CD4-positive, CD25-positive, alpha-beta regulatory T cell (primary cell): ENCODE measurements at places on chromosomes 3 and 15.

DNA sequence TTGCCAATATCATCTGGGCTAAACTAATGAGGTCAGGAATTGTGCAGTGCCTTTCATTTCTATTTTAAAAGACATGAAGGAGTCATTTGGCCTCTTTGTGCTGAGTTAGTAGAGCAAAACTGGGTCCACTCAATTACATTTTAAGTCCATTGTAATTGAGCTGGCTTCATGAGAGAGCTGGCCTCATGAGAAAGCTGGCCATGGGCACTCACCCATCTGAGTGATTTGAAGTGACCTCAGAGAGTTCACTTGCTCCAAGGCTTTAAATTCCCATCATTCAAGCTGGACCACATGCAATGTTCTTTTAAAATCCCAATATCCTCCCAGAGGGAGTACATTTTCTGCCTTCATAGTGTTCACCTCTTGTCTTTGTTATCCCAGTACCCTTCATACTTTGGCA is 335.9 kb upstream of the WNT5A start:
- no peak overlapping the region for H3K4me3 ChIP-seq
- no peak overlapping the region for H3K27ac ChIP-seq
- no peaks in the 10 kb centered on the region for H3K36me3 ChIP-seq
- H3K27me3 ChIP-seq = no peaks in the 10 kb centered on the region
- H3K4me1 ChIP-seq = no peaks in the 10 kb centered on the region

DNA sequence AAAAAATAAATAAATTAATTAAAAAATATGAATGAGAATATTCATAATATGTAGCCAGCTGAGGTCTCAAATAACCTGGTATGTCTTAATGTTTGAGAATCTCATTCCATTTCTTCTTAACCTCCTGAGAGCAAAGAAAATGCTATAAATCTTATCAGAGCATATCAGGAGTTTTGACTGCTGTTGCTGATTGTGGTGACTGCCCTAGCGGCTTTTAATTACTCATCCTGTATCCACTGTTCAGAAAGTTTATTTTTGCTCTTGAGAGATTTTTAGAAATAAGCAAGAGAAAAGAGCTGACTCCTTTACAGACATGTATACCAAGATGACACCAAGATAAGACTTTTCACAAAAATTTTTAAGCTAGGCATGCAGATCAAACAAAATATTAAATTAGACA is 454.8 kb upstream of the CBLB start:
- DNase-seq = no peak
- no peaks in the 10 kb centered on the region for H3K4me1 ChIP-seq
- no peaks in the 10 kb centered on the region for H3K27me3 ChIP-seq
- H3K36me3 ChIP-seq = no peaks in the 10 kb centered on the region
- H3K4me3 ChIP-seq = no peak overlapping the region
- no peak overlapping the region for H3K27ac ChIP-seq

GRCh38 chr3:9028134-9028533 is 64.9 kb upstream of the RAD18 start:
- H3K36me3 ChIP-seq = no peaks in the 10 kb centered on the region
- H3K4me1 ChIP-seq = no peaks in the 10 kb centered on the region
- no peaks in the 10 kb centered on the region for H3K27me3 ChIP-seq
- no peak overlapping the region for H3K27ac ChIP-seq

DNA sequence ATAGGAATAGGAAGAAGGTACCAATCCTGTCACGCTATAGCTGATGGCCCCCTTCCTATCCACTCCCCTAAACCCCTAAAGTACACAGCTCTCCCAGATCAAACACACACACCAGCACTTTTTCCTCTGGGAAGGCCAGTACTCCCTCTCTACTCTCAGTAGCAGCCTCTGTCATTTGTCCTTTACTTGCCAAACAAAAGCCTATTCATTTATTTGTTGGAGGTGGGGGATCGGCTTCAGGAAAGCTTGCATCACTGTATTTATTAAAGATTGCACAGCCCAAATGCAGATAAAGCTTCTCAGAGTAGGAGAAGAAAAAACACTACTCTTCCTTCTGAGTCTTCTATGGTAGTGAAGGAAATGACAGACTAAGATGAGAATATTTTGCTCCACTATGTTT is 429.7 kb upstream of the RASGRP1 start:
- no peak for DNase-seq
- no peaks in the 10 kb centered on the region for H3K4me1 ChIP-seq
- peaks cover 2% of the 10 kb centered on the region for H3K36me3 ChIP-seq
- no peak overlapping the region for H3K27ac ChIP-seq
- no peak overlapping the region for H3K4me3 ChIP-seq
- no peaks in the 10 kb centered on the region for H3K27me3 ChIP-seq

GRCh38 chr3:45534632-45535031 is 59.9 kb upstream of the LIMD1 start:
- no peak overlapping the region for H3K27ac ChIP-seq
- H3K36me3 ChIP-seq = peaks cover 11% of the 10 kb centered on the region
- no peak for DNase-seq
- H3K4me3 ChIP-seq = no peak overlapping the region

DNA sequence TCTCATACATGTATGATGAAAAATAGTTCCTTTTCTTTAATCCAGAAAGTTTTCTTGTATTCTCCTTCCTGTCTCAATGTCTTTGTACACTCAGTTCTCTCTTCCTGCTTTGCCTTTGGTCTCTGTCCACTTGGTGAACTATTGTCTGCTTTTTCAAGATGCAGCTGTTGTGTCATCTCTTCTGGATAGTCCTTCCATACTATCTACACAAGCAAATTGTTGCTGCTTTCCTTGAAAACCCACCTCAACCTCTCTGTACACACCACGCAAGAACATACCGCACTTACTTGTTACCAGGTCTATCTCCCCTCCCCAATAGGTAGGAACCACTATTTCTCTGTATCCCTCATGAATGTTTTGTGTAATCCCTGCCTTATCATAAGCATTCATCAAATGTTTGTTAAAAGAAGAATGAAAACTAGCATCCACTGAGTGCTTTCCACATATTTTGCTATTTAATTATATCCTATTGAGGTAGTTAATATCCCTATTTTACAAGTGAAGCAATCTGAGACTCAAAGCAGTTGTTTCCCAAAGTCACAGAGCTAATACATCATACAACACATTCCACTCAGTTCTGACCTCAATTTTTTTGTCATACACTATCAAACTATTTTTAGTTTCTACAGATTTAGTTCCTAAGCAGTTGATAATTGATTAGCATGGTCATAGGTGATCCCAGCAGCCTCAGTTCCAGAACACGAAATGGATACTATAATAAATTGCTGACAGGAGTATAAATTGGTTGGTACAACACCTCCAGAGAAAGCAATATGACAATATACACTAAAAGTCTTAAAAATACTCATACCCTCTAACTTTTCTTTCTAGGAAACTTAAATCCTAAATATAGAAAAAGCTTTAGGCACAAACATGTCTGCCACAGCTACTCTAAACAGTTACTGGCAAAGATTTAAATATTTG is 19.6 kb downstream of the HACL1 start:
- H3K36me3 ChIP-seq = peaks cover 78% of the 10 kb centered on the region
- no peaks in the 10 kb centered on the region for H3K27me3 ChIP-seq
- H3K27ac ChIP-seq = no peak overlapping the region
- H3K4me1 ChIP-seq = no peaks in the 10 kb centered on the region
- DNase-seq = no peak
- no peak overlapping the region for H3K4me3 ChIP-seq

DNA sequence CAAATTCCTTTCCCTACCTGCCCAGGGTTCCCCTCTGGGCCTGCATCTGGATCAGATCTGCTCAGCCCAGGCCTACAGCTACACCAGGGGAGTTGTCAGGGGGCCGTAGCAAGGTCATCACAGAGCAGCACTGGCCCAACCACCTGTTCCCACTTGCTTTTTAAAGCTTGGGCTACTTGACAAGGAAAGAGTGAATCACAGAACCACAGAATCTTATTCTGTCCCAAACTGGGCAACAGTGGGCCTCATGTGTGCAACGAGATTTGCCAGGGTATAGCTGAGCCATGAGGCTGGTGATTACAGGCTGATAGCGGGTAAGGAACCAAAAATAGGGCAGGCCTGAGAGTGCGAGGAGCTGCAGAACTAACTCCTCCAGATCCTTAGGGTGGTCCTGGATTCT is 66.7 kb downstream of the MYLK start:
- no peak overlapping the region for H3K4me3 ChIP-seq
- H3K27me3 ChIP-seq = no peaks in the 10 kb centered on the region
- H3K36me3 ChIP-seq = no peaks in the 10 kb centered on the region
- H3K4me1 ChIP-seq = no peaks in the 10 kb centered on the region
- DNase-seq = no peak
- H3K27ac ChIP-seq = no peak overlapping the region

DNA sequence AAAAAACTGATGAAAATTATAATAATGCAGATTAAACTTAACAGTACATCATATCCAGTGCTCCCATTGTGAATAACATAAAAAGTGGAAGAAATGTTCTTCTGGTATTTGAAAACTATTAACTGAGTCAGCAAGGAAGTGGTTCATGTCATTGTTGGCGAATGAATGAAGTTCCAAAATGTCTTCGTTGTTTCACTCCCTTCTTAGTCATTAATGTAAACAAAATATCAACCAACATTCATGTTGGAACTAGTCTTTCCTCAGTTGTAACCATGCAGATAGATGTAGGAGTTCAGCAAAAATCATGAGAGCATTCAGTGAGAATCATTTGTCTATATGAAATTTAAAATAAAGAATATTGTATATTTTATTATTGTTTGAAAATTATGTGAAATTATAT is 44.1 kb upstream of the ICE2 start:
- H3K4me3 ChIP-seq = no peak overlapping the region
- peaks cover 71% of the 10 kb centered on the region for H3K36me3 ChIP-seq
- H3K4me1 ChIP-seq = peaks cover 38% of the 10 kb centered on the region

DNA sequence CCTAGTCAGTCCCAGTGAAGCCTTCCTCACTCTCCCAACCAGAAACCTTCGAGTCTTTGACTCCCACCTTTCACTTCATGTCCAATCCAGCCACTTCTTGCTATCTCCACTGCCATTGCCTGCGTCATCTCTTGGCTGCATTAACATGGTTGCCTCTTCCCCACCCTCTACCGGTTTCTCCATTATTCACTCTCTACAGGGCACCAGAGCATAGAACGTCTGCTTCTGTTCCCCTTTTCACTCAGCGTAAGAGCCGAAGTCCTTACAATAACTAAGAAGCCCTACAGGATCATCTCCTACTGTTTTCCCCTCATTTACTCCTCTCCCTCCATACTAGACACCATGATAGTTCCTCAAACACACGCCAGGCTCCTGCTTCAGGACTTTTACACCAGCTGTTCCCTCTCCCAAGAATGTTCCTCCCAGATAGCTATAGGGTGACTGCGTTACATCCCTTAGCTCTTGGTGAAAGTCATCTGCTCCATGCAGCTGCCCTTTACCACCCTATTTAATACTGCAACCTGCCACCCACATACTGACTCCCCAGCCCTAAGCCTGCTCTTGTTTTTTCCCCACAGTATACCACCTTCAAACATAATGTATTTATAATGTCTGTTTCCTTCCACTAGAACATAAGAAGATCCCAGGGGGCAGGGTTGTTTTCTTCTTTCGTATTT is 30.9 kb downstream of the RCN2 start:
- H3K4me1 ChIP-seq = no peaks in the 10 kb centered on the region
- DNase-seq = no peak
- peaks cover 3% of the 10 kb centered on the region for H3K27me3 ChIP-seq
- no peak overlapping the region for H3K4me3 ChIP-seq

- no peaks in the 10 kb centered on the region for H3K27me3 ChIP-seq
- H3K27ac ChIP-seq = no peak overlapping the region
- DNase-seq = no peak
- H3K36me3 ChIP-seq = peaks cover 13% of the 10 kb centered on the region
- H3K4me1 ChIP-seq = peaks cover 24% of the 10 kb centered on the region
- no peak overlapping the region for H3K4me3 ChIP-seq
Measured at GRCh38 chr15:74908635-74909034, 2.0 kb upstream of the FAM219B start.
